ENCODE measurements at places on chromosomes 16 and 17.

DNA sequence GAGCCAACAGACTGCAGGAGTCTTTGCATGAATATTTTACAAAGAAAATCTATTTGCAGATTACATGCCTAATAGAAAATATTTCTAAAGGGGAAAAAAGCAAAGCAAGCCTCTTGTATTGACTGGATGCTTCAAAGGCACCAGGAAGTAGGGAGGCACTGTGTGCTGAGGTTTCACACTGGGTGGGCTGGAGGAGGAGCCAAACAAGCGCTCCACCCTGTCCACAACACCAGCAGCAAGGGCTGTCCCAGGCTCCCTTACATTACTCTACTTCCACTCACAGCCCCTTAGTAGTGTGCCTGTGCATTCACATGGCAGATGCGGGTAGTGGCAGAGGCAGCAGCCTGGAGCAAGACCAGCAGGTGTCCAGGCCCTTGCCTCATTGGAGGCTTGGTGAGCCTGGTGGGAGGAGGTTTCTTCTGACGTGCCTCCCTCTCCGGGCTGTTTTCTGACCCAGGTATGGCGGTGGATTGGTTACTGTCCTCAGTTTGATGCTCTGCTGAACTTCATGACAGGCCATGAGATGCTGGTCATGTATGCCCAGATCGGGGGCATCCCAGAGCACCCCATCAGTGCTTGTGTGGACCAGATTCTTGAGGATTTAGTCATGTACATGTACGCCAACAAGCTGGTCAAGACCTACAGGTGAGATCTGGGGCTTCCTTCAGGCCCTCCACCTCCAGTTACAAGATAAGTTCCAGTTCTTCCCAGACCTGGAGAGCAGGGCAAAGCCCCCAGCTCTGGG is 7.0 kb upstream of the CCNF start:
- DNase-seq: no peak

- no peak for DNase-seq
Measured at GRCh38 chr16:89175280-89176146, 4.0 kb downstream of the CDH15 start.

DNA sequence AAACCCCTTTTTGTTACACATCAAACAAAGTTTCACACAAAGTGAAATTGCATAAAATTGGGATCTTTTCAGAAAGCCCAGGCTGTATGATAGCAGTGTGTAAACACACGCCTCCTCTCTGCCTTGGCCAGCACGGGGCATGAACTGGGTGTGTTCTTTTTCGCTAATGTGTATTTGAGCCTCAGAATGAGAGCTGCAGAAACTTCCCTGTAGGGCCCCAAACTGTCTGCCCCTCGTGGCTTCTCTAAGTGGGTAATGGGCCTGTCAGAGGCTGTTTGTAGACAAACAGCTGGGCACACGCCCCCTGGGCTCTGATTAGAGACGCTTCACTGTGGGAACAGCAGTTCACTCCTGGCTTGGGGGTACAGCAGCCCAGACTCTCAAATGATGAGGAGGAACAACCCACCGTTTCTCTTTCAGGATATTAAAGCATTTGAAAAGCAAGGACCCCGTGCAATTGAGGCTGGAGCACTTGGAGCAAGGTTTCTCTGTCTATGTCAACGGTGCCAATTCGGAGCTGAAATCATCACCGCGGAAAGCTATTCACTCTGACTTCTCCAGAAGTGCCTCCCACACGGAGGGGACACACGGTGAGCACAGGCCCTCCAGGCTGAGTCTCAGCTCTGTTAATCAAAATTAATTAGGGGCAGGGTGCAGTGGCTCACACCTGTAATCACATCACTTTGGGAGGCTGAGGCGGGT is 78.4 kb downstream of the KATNIP start:
- no peak for DNase-seq

GRCh38 chr17:67181825-67182224 is 63.2 kb downstream of the HELZ start:
- no peak for DNase-seq

DNA sequence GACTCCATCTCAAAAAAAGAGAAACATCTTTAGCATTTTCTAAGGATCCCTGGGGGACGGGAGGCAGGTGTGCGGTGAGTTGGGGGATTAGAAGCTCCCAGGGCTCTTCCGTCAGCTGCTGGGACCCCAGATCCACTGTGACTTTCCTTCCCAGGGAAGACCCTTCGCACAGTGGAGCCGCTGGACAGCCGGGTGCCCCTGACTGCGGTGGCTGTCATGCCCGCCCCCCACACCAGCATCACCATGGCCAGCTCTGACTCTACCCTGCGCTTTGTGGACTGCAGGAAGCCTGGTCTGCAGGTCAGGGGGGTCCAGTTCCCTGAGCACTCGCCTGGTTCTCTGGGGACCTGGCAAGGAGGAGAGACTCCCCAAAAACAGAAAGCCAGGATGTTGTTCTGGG is 7.3 kb upstream of the SERPINF2 start:
- no peak for DNase-seq

DNA sequence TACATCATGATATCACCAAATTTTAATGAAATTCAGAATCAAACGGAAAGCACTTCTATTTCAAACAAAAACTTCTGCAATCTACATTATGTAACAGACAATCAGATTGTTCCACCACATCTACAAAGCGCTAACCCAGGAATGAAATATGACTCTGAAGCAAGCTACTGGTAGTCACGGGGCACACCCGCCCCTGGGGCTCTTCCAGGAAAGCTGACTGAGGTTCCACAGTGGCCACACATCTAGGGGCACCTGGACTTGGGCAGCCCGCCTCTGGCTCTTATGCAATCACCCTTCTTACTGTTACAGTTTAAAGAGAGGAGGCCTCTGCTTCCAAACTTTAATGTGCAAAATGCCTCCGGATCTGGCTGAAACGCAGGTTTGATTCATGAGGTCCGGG is 27.5 kb downstream of the ZCCHC14 start:
- no peak for DNase-seq

GRCh38 chr17:81582749-81583148 is 30.6 kb upstream of the FAAP100 start:
- no peak for DNase-seq

- DNase-seq: peak; percentile 18
Measured at GRCh38 chr16:68369697-68370580, 59.1 kb downstream of the PRMT7 start.

GRCh38 chr16:80002261-80002660 is 401.7 kb upstream of the MAF start:
- no peak for DNase-seq

GRCh38 chr17:77853191-77853977 is 105.1 kb upstream of the TNRC6C start:
- no peak for DNase-seq

All from CD4-positive, alpha-beta T cell treated with Interleukin-6 at 100 ng/mL for 8 hours (primary cell).